Hippocampal formation (tissue), 2 donors: ENCODE measurements at places on chromosomes 13 and 19.
A peak's percentile ranks its signal among the peaks of the same experiment; 100 is the strongest.

DNA sequence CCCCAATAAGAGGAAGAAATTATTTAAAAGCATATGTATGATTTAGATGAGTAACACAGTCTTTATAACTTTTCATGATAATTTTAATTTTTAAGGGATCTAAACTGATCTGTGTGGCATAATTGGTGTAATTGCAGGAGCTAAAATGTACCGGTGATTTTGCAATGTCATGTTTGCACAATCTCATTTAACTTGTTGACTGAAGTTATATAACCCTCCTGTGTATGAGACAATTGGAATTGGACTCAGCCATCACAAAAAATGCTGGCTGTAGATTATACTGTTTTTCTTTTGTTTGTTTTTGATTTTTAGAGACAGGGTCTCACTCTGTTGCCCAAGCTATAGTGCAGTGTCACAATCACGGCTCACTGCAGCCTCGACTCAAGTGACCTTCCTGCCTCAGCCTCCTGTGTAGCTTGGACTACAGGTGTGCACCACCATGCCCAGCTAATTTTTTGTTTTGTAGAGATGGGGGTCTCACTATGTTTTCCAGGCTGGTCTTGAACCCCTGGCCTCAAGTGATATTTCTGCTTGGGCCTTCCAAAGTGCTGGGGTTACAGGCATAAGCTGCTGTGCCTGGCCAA, 26.1 kb downstream of the FGF9 start:
- DNase-seq: no peak

DNA sequence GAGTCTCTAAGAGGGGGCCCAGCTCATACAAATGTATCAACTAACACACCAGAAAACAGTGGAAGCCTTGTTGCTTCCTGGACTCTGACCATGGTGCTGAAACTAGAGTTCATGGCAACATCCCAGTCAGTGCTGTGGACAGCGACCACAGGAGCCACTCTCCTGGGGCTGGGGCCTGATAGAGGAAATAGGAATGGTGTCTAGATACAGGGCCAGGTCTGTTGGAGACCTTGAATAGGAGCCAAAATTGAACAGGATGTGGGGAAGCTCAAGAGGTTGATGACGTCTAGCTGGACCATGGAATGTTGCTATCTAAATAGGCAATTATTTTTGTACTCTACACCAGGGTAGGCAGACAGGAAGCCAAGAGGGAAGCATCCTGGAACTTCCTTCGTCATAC, 21.7 kb downstream of the LILRB4 start:
- no peak for DNase-seq

DNA sequence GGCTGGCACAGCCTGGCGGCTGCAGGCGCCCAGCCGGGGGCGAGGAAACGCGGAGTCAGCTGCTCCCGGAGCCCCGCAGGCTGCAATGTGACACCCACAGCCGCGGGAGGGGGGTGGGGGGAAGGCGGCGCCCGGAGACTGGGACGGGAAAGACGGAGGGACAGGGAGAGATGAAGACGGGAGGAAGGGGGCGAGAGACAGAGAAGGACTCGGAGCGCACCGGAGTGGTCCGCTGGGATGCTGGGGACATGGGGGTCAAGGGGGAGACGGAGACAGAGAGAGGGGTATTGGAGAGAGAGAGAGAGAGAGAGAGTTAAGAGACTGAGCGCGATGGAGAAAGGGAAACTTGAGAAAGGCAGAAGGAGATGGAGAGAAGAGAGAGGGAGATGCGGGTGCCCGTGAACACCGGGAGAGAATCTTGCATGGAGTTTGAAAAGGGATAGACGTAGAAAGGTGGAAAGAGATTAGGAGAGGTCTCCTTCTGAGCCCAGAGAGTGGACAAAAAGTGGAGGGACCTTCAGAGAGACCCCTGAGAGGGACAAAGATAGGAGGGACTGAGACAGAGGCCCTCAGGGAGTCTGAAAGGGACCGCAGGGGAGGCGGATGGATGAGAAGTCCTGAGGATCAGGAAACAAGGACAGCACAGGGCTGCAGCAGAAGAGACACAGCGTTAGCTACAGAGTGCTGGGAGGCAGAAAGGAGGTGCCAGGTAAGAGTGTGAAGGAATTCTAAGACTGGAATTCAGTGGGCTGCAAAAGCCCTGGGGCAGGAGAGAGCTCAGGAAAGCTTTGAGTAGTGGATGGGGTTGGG, 1.0 kb downstream of the SCN1B start:
- peak; percentile 20 for DNase-seq

DNA sequence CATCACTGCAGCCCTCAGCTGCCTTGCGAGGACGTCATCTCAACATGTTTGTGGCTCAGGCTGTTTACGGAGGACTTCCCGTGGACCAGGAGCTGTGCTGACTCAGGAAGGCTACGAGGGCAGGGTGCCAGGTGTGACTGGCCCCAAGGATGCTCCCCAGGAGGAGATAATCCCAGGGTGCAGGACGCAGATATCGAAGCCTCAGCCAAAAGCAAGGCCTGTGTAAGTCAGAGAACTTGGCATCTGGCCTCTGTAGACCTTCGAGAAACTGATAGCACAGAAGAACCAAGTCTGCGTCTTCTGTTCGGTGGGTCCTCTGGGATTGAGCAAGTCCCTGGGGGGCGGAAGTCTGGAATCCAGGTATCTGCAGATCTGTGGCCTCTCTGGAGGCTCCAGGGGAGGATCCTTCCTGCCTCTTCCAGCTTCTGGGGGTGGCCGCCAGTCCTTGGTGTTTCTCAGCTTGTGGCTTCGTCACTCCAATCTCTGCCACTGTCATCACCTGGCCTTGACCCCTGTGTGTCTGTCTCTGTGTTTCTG, 2.6 kb upstream of the DOHH start:
- no peak for DNase-seq

- DNase-seq: no peak
Observed at GRCh38 chr19:55058781-55059610, 4.0 kb downstream of the RDH13 start.

- DNase-seq: no peak
Observed at GRCh38 chr19:1754636-1755466, 1.5 kb downstream of the ONECUT3 start.

DNA sequence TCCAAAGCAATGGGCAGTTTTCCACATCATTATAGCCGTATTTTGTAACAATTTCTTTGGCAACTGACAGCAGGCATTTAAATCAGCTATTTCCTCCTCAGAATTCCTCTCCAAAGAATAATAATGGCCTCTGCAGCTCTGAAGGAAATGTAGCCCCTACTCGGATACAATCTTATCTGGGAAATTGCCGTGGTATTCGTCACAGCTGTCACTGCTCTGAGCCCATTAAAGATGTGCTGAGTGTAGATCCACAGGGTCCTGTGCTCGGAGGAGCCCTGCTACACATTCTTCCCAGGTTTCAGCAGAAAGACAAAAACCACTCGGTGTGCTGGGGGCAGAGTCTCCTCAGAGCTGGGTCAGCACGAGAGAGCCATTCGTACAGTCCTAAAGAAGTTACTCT, 33.1 kb downstream of the MZT1 start:
- DNase-seq: no peak

DNA sequence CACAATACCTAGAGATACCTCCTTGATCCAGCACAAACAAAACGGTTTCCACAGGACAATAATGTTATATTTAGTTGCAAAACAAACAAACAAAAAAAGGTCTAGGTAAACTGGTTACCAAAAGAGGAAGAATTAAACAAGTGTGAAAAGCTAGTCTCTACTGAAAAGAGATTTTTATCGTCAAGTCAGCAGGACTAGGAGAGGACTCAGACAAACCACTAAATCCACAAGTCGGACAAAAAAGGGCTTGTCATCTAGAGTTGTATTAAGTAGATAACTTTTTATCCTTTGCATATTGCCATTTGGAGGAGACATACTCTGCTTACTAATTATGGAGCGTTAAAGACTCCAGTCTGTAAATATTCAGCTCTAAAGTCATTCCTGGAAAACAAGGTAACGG, 9.9 kb upstream of the KPNA3 start:
- DNase-seq: no peak

GRCh38 chr19:11164296-11164695, 8.7 kb upstream of the SPC24 start:
- no peak for DNase-seq

GRCh38 chr19:35438527-35438926, 9.5 kb upstream of the FFAR2 start:
- DNase-seq: no peak

- DNase-seq: no peak
Observed at GRCh38 chr13:35681685-35682084, 205.2 kb upstream of the MAB21L1 start.

GRCh38 chr19:1266129-1266915, 2.8 kb upstream of the CIRBP start:
- no peak for DNase-seq

DNA sequence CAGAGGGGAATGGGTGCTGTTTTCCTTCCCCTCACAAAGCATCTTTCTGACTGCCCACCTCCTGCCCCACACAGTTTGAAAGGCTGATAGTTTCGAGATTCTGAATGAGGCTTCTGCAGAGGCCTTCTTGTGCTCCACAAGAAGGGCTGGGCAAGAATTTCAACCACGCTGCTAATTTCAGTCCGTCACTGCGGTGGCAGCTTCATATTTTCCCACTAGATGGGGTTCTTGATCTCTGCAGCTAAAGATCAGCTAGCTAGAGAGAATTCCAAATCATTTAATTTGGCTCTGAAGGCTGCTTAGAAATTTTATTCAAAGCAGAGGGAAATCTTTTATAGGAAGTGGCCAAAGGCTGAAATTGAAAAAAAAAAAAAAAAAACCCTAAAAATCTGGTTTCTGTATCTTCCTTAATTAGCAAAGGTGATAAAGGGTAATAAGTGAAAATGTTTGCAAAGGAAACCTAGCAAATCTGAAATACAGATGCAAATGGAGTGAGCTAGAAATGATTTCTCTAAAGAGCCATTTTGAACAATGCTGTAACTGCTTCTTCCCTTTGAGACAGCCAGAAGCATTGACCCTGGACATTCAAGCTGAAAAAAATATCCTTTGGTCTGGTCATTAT, 38.0 kb upstream of the C13orf42 start:
- peak; percentile 34 for DNase-seq

- DNase-seq: no peak
Observed at GRCh38 chr19:15595069-15595468, 19.9 kb upstream of the CYP4F8 start.

DNA sequence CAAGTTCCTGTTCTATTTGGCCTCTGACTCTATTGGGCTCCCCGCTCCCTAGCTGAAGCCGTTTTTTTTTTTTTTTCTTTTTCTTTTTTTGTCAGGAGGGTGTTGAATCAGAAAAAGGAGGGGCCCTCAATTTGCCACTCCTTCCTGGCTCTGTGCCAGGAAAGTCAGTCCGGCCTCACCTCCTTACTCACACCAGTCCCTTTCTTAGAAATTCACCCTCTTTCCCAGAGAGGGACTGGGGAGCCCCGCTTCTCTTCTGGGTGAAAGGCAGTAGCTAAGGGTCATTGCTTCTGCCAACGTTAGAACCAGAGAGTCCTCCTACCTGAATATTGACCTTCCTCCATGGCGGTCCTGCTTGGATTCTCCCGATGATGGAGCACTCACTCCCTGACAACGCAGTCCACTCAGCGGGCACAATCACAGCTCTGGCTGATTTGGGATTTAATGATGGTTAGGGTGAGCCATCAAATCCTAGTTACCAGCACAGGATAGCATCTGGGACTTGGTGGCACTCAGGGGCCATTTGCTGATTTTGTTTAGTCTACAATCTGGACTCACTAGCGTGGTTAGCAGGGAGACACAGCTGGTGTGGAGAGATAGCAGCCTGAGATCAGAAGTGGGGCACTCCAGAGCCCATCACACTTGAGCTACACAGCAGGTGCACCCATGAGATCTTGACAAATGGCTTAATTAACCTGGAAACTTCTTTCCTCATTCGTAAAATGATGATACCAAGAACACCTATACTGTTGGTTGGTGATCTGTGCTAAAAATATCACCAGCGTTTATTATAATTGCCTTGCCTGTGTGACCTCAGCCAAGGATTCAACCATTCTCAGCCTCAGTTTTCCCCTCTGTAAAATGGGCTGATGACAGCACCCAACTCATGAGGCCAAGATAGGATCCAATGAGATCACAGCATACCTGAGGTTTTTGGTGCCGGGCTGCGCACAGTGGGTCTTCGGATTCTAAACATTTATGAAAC, 2.2 kb downstream of the FCER2 start:
- no peak for DNase-seq

GRCh38 chr19:15210323-15210781, 9.6 kb upstream of the NOTCH3 start:
- DNase-seq: no peak

GRCh38 chr13:70189981-70190380, 81.7 kb upstream of the KLHL1 start:
- no peak for DNase-seq

GRCh38 chr19:48370955-48371354, 6.8 kb downstream of the SYNGR4 start:
- no peak for DNase-seq

DNA sequence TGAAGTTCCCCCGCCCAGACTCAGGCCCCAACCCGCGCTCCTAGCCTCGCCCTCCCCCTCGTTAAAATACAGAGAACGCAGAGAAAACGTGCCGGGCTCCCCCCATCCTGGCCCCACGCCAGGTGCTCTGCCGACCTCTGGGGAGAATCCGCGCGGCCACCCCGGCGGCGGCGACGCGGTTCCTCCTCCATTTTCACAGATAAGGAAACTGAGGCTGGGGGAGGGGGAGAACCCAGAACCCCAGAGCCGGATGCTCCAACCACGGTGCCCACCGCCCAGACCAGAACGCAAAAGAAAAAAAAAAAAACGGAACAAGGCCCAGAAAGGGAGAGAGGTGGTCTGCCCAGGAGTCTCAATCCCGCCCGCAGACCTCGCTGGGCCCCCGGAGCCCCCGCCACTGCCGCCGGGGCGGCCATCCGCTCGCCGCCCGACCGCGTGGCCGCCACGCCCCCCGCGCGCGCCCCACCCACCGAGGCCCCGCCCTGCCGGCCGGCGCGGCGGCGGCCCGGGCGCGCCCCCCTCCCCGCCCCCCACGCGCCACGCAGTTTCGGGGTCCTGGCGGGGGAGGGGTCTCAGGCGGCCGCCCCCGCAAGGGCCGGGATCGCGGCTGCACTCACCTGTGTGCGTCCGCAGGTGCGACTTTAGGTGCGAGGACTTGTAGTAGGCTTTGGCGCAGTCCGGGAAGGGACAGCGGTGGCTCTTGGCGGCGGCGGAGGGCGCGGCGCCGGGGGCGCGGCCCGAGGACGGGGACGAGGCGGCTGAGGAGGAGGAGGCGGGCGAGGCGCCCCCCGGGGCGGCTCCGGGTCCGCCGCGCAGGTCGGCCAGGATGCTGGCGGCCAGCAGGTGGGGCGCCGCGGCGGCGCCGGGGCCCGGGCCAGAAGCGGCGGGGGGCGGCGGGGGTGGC, 703 bp downstream of the KLF16 start:
- DNase-seq: no peak

GRCh38 chr19:16325641-16326400, 1.2 kb downstream of the KLF2 start:
- no peak for DNase-seq

DNA sequence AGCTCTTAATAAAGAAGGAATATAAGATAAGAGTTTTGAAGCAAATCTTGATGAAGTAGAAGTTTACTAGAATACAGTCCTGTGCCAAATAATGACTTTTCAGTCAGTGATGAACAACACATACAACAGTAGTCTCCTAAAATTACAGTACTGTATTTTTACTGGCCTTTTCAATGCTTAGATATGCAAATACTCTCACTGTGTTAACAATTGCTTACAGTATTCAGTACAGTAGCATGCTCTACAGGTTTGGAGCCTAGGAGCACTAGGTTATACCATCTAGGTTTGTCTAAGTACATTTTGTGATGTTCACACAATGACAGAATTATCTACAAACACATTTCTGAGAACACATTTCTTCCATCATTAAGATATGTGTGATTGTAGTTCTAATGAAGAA, 316.7 kb upstream of the KLHL1 start:
- DNase-seq: no peak

GRCh38 chr13:98797456-98797855, 45.0 kb upstream of the SLC15A1 start:
- DNase-seq: no peak

GRCh38 chr13:36814465-36814864, 4.6 kb upstream of the RFXAP start:
- DNase-seq: no peak
